ENCODE measurements at places on chromosomes 11 and 22.

DNA sequence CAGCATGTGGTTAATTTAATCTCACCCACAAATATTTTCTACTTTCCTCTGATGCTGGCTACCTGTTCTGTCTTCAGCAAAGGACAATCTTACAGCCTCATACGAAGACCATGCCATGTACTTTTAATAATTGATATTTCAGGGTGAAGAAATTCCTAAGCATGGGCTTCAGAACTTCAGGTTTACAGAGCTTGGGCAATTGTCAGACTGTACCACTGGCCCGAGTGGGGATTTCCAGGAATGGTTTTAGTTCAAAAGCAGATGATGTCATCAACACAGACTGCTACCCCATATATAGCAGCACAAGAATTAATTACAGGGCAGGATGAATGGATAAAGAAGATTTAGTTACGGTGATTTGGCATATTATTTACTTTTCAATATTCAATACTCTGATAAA is 171.8 kb downstream of the ETS1 start:
- no peak for DNase-seq

GRCh38 chr11:9038541-9038940 is 34.7 kb upstream of the NRIP3 start:
- no peak for DNase-seq

GRCh38 chr11:122045181-122045586 is 70.8 kb downstream of the BLID start:
- DNase-seq, result no peak

- DNase-seq, result no peak
Measured at GRCh38 chr11:13772223-13773046, 104.0 kb downstream of the FAR1 start.

- DNase-seq, result peak; percentile 93
Measured at GRCh38 chr11:67464411-67465188, 4.5 kb downstream of the TMEM134 start.

- peak; percentile 63 for DNase-seq
Measured at GRCh38 chr11:26276798-26277424, 55.0 kb upstream of the ANO3 start.

- no peak for DNase-seq
Measured at GRCh38 chr11:126155402-126156187, 55.9 kb downstream of the RPUSD4 start.

- no peak for DNase-seq
Measured at GRCh38 chr11:71429701-71430100, 18.5 kb downstream of the DHCR7 start.

- no peak for DNase-seq
Measured at GRCh38 chr11:34242037-34242625, 115.7 kb downstream of the ABTB2 start.

DNA sequence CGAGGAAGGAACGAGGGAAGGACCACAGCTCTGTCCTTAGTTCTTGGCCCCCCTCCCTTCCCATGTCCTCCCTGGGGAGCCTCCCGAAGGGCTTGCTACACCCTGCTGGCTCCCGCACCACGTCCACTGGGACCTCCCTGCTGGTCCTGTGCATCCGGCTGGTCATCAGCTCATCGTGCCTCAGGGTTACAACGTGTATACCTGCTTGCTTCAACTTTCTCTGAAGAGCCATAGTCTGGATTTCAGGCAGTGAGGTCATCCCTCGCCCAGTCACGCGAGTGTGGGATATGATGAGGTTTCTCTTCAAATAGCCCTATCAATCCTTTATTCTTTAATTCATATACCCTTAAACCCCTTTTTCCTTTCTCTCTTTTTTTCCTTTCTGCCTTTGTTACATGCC is 21.5 kb upstream of the CECR2 start:
- DNase-seq, result no peak

DNA sequence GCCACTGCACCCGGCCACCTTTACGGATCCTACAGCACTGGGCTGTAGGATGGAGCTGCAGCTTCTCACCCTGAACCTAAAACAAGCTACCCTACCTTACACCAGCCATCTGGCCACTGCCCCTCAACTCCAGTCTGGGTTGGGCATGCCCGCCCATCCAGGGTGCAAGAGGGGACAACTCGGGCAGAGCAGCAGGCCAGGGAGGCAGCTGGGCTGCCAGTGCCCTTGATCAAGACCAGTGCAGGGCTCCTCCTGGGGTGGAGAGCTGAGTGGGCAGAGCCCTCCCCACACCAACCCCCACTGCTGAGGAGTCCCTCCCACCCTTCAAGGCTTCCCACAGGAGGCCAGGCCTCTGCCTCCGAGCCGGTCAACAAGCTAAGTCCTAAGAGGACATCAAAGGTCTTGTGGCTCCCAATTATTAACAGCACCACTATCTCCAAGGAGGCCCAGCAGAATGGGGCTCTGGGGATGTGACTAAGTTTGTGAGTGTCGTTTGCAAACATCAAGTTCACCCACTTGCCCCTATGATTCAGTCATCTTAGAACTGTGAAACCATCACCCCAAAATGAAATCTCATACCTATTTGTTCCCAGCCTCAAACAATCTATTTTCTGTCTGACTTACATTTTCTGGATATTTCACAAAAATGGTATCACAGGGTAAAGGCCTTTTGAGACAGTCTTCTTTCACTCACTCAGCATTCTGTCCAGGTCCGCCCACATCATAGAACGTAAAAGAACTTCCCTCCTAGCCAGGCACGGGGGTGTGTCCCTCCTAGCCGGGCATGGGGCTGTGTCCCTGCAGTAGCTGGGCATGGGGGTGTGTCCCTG is 11.0 kb downstream of the GATD1 start:
- DNase-seq, result no peak

DNA sequence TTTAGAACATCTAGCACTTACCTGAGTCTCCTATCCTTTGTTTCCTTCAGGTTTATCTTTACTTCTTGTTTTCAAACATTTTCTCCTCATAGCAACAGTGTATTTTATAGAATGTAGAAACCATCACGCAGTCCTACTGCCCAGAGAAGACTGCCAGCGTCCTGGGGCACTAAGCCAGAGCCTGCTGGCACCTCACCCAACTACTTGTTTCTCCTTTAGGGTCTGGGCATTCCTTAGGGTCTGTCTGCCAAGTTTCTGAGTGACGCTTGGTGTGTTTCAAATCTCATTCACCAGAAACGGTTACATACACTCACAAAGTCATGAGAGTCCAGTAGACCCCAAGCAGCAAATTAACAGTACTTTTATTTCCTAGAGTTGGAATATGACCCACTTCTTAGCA is 49.6 kb upstream of the SLC25A1 start:
- no peak for DNase-seq

GRCh38 chr11:17639091-17639490 is 80.3 kb upstream of the MYOD1 start:
- no peak for DNase-seq

GRCh38 chr11:111933872-111934271 is 3.3 kb upstream of the DIXDC1 start:
- DNase-seq, result no peak

DNA sequence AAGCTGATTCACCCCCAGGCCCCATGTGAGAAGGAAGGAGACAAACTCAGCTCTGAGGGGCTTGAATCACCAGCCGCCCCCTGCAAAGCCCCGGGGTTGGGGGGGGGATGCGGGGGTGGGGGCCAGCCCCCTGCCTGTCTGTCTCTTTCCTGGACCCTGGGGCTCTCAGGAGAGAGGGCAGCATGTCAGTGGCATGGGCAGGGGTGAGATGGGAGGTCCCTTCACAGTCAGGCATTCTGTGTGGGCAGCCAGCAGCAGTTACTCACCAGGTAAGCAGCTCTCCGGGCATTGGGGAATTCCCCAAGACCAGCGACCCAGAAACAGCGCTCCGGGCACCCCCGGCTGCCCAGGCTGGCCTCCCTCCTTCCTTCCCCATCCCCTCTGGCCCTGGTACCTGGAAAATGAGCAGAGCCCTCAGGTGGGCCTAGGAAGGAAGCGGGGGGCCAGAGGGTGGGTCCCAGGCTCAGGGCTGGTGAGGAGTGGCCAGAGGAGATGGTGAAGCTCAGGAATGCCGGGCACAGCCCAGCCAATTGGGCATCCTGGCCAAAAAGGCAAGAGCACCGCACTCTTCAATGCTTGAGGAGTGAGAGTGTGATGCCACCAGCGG is 4.2 kb upstream of the LIF start:
- peak; percentile 68 for DNase-seq

DNA sequence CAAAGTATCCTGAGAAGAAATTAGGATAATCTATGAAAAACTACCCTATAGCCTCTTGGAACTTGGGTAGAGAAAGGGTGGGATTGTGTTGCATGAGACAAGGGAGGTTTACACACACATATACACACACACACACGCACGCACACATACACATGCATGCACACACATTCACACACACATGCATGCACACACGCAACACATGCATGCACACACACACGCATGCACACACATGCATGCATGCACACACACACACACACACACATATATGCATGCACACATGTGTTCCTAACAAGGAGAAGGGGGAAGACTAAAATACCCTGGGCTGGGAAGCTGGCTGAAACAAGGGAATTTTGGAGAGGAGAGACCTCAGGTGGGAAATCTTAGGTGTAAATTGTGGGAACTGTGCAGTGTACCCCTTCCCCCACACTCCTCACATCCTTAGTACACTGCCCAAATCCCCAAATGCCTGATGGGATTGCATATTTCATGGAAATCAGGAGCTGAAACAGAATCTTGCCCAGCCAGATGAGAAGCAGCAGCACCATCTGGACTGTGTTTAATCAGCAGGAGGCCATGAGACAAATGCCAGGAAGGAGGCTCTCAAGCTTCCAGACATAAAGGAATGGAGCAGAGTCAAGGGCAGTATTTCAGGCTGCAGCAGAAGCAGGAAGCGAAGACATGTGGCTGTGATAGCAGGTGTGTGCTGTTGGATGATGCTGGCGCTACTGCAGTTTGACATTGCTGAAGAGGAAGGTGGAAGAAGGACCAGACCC is 14.6 kb upstream of the POLD3 start:
- DNase-seq, result no peak

GRCh38 chr11:3906166-3906565 is 50.7 kb downstream of the STIM1 start:
- no peak for DNase-seq

DNA sequence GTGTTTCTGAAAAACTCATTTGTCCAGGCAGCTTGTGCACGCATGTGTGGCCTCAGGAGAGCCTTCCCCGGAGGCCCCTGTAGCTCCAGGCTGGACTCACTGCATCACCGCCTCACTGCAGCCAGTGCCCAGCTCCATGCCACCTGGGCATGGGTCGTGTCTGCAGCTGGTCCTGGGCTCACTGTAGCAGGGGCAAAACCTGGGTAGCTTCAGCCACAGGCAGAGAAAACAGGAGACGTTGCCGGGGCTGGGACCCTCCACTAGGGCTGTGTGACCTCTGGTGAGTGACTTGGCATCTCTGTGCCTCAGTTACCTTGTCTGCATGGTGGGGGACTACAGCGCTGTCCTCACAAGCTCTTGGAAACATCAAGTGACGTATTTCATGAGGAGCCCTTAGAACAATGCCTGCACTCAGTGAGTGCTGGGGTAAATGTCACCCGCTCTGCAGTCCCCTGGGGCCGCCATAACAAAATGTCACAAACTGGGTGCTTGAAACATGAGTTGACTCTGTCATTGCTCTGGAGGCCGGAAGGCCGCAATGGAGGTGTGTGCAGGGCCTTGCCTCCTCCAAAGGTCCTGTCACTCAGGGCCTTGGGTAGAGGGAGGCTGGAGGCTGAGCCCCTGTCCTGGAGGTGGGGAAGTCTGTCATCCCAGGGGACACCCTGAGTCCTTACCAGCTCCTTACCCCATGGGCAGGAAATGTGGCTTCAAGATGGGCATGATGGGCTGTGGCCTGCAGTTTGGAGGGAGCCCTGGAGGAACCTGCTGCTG is 488.7 kb downstream of the TBC1D22A start:
- no peak for DNase-seq

DNA sequence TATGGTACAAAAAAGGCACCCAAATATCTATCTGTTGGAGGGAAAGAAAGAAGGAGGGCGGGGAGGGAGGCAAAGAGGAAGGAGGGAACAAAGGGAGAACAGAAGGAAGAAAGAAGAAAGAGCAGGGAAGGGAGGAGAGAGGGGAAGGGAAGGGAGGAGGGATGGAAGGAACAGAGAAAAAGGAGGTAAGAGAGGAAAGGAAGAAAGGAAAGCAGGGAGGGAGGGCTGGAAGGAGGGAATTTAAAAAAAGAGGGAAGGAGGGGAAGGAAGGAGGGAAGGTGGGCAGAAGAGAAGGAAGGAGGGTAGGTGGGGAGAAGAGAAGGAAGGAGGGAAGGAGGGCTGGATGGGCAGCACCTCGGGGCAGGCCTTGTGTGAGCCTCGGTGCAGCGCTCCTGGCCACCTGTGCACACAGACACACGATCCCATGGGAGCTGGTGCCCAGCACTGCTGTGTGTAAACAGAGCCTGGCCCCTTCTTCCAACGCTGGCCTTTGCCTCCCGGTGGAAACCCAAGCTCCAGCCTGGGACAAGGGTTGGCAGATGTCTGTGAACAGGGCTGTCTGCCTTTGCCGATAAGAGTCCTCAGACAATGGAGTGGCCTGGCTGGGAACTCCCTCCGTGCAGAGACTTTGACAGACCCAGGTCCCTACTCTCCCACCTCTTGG is 23.2 kb downstream of the SMIM38 start:
- DNase-seq, result no peak

DNA sequence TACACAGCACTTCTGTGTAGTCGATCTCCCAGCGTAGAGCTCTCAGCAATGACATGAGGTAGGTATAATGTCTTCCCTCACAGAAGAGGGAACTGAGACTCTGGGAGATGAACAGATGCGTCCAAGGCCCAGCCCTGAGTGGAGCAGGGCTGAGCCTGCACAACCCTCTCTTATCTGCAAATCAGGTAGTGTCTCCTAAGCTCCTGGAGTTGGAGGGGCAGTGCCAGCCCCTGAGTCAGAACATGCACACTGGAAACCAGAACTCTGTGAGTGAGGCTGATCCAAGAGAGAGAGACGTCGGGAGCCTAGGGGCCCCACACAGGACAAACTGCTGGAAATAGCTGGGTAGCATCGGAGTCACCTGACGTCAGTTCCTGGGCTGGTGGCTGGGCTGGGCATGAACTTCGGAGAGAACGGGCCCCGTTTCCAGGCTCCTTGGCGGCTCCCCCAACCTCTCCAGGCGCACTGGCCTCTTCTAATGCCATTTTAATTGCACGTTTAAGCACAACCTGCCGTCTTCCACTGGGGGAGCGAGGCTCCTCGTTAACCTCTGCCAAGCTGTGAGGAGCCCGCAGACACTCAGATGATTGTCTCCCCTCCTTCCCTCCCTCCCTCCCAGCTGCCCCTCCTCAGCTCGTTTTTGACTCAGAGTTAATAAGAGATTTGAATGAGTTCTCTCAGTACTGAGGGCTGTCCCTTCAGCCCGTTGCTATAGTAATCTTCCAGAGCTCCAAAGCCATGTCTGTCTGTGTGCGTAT is 191.2 kb upstream of the TBCEL start:
- no peak for DNase-seq

DNA sequence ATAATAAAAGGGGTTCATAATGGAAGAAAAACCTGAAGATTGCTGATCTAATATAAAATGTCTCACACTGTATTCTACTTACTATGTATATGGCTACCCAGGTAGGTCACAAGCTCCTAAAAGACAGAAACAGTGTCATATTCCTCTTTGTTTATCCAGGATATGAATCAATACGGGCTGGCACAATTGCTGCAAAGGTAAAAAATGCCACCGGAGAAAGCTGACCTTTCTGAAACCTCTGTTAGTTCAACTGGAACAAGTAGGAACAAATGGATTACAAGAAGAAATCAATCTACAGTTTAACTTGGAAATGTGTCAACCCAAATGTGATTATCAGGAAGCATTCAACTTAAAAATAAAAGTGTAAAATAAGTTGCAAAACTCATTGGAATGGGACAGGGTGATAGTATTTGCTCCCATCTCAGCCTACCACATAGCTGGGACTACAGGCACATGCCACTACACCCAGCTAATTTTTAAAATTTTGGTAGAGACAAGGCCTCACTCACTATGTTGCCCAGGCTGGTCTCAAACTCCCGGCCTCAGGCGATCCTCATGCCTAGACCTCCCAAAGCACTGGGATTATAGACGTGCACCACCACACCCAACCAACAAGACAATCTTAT is 27.6 kb downstream of the SLC35F2 start:
- no peak for DNase-seq
